Stomach (tissue), 19 donors: ENCODE measurements at places on chromosomes 6 and 20.

GRCh38 chr6:111068866-111069234, 18.5 kb upstream of the SLC16A10 start:
- DNase-seq = no peak

GRCh38 chr6:5011346-5011745, 7.5 kb upstream of the RPP40 start:
- no peak for DNase-seq

DNA sequence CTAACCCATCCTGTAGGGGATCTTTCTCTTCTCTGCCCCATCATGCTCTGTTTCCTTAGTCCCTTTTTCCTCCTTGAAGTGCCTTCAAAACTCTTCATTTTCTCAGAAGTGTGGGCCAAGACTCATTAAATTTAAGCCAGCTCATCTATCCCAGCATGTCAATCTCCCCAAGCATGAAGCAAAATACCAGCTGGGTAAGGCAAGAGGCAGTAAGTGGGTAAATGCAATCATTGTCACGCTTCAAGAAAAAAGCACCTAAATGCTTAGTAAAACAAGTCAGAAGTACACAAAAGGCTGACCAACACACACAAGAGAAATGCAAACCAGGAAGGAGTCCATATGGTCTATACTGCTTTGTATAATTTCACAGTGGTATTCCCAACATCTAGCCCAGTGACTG, 61.5 kb downstream of the COL12A1 start:
- no peak for DNase-seq

- DNase-seq = no peak
Measured at GRCh38 chr6:69813508-69813907, 16.7 kb upstream of the LMBRD1 start.

- no peak for DNase-seq
Measured at GRCh38 chr6:65116326-65116725, 590.7 kb downstream of the EYS start.

GRCh38 chr20:9228774-9229450, 160.0 kb downstream of the PLCB4 start:
- no peak for DNase-seq

- DNase-seq = no peak
Measured at GRCh38 chr6:56025795-56026194, 150.4 kb upstream of the BMP5 start.

DNA sequence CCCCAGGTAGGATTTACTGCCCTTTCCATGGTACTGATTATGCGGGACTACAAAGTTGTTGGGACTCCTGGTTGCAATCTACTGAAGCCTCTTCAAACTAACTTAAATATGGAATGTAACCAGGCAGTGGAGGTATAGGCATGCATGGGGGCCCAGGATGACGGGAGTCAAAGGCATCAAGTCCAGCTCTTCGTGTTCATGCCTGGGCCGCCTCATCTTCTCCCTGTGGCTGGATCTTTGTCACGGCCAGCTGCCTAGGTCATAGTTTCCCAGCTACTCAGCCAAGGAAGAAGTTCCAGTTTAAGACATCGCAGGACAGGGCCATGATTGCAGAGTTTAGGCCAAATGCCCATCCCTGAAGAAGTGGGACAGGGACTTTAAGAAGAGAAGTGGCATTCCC, 20.5 kb downstream of the LYRM2 start:
- DNase-seq = no peak

DNA sequence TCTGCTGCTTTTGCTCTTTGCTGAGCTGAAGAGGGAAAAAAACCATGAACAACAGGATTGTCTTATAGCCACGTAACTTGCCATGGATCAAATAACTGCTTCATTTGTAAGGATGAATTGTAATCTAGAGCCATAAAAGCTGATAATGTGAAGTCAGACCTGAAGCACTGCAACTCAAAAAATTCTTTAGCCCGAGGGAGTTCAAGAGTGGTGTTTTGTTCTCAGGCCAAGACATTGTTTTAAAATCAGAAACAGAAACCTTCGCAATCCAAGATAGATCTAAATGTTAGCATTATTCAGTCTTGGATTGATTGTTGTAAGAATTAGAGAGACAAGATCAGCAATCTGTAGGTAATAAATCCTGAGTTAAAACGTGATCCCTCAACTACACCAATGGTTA, at the start of gene TRAPPC3L:
TSS of gene TRAPPC3L (minus strand) at position 34 of the 400 bp plus-strand sequence. CDS start 170 bp downstream, outside the sequence.
- DNase-seq = no peak

- no peak for DNase-seq
Measured at GRCh38 chr6:44704240-44705150, 317.0 kb downstream of the CDC5L start.

DNA sequence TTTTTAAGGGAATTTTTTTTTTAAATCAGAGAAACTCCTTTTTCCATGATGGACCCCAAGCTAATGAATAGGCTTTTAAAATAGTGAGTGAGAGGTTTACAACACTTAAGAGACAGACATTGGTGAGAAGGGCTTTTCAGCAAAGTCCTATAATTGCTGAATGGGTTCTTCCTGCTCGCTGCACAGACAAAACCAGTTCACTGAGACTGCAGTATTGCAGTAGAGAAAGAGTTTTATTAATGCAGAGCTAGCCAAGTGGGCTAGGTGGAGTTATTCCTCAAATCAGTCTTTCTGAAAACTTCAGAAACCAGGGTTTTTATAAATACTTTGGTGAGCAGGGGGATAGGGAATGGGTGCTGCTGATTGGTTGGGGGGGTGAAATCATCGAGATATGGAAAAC, 3.2 kb upstream of the SLC2A10 start:
- DNase-seq = no peak
